ENCODE measurements at places on chromosomes 2 and 18.

DNA sequence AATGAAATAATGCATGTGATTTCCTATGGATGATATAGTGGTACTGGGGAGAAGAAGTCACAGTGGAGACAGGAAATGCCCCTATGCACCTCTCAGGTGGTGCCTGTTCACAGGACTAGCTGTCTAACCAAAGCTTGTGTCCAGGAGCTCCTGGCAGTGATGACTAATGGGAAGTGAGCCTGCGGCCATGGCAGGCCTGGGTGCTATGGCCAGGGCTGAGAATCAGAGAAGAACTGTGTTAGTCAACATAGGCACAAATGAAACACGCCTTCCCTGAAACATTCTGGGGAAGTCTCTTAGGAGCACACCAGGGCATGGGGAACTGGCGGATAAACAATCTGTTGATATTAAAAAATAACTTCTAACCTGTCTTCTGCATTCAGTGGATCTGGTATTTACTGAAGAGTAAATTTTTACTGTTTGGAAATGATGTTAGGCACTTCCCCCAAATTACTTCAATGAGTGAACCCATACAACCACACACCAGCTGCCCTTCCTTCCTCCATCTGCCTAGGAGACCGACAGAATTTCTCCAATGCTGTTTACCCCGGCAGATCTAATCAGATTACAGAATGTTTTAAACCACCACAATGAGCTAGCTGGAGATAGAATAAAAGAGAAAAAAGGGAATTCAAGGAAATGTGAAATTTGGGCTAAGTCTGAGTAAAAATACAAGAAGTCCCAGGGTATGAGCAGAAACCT, 67.4 kb downstream of the MEP1B start:
- no peak for DNase-seq

DNA sequence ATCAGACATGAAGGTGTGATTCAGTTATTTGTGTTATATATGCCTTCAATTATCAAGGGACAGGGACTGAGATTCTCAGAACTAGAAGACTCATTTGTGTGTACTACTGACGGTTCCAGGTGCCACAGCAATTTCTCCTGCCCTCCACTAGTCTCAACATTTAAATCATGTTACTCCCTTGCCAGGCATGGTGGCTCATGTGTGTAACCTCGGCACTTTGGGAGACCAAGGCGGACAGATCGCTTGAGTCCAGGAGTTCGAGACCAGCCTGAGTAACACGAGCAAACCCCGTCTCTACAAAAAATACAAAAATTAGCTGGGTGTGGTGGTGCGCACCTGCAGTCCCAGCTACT, 1.1 kb downstream of the CNDP2 start:
- no peak for DNase-seq

- DNase-seq = no peak
Observed at GRCh38 chr2:133053541-133053940, 383.5 kb upstream of the LYPD1 start.

- no peak for DNase-seq
Observed at GRCh38 chr2:124970030-124970429, 944.9 kb downstream of the CNTNAP5 start.

- DNase-seq = no peak
Observed at GRCh38 chr2:208280933-208281332, 14.9 kb downstream of the PIKFYVE start.

DNA sequence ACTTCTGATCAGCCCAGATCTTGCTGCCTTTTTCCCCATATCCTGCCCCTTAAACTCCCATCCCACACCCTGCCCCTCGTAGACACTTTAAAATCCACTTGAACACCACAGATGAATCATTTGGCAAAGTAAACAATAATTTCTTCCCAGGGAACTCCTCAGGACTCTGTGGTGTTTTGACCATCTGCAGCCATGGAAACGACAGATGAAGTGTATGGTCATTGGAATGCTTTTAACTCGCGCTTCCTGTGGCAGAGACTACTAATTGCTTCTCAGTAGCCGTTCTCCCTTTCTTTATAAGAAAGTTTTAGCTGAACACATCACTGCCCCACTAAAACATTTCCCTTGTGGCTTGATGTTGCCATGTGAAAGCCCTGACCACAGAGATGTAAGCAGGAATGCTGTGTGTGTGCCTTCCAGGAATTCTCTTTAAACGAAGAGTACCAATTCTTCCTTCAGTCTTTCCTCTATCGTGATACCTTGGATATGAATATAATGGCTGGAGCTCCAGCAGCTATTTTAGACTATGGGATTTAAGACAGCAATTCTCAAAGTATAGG, 92.7 kb upstream of the PARD3B start:
- no peak for DNase-seq

DNA sequence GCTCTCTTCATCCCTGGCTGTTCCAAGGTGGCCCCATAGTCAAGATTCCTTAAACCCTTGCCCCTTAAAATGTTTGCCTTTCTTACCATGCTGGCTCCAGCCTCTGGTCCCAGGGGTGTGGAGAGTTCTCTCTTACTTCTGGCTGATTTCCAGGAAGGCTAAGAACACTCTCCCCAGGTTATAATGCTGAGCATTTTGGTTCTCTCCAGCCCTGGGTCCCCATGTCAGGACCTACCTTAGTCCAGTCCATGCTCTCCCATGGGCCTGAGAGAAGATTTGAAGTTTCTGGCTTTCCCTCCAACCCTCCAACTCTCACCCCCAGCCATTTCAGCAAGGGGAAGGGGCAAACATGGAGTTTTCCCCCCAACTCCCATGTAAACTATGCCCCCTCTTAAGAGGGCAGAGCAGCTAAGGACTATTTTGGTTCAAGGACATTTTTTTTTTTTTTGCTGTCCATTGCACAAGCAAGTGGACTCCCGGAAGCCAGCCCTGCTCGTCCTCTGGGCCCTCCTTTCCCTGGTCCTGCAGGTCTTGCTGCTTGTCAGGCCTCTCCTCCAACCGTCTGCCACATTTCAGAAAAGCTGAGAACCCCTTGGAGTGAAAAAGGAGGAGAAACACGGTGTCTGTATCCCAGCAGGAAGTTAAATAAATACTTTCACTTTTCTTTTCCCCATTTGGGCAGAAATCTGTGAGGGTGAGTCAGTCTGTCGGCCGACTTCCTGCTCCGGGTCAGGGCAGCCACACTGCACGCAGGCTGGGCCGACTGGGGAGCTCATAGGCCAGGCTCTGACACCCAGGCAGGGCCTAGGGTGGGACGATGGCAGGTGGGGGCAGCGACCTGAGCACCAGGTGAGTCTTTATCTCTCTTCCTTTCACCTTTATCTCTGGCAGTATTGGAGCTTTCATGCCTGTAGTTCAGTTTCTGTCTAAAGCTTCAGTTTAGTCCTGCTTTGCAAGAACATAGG, at the start of gene SP140L:
TSS of gene SP140L (plus strand) at position 741 of the 965 bp plus-strand sequence. CDS start at position 818, 77 bp downstream.
- DNase-seq = peak; percentile 56

GRCh38 chr2:237670641-237671040, 43.3 kb downstream of the LRRFIP1 start:
- DNase-seq = no peak

DNA sequence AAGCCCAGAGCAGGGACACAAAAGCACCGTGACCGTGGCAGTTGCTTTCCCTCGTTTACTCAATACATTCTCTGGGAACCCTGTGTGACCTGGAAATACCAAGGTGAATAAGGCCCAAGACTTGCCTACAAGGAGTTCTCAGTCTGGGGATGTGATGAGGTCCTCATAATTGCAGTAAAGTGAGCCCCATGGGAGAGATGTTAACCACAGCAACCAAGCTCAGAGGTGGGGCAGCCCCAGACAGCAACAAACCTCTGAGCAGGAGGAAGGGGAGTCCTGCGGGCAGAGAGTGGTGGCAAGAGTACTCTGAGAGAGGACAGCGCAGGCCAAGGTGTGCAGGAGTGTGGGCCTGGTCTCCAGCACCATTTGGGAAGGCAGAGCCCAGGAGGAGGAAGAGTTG, 91.6 kb downstream of the TTC32 start:
- DNase-seq = no peak

DNA sequence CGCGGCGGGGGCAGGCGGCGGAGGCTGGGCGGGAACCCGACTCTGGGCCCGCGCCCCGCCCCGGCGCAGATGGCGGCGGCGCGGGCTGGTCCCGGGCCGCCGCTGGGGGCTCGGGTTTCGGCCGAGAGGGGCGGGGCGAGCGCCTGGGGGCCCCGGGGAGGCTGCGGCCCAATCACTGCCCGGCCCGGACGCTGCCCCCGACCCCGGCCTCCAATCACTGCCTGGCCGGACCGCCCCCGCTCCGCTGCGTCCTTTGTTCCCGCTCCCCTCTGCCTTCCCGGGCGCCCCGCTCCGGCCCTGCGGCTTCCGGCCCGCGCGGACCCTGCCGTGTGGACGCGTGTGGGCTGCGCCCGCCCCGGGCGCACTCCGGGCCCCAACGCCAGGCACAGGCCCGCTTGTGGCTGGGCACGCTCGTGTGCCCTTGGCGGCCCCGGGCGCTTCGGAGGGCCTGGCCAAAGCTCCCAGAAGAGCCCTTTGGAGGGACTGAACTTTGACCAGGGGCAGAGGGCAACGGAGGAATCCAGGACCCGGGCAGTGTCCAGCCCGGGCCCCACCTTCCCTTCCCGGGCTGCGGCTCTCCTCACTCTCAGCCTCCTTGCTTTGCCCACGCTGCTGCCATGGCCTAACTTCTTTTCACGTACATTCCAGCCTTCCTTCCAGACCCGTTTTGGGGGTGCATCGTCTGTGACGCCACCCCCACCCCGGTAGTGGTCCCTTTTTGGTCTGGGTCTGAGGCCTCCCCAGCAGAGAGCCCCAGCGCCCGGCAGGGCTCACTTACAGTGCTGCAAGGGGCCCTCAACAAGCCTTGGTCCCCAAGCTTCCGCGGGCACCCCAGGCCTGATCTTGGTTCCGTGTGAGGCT, 27.1 kb upstream of the PTMA start:
- DNase-seq = no peak

DNA sequence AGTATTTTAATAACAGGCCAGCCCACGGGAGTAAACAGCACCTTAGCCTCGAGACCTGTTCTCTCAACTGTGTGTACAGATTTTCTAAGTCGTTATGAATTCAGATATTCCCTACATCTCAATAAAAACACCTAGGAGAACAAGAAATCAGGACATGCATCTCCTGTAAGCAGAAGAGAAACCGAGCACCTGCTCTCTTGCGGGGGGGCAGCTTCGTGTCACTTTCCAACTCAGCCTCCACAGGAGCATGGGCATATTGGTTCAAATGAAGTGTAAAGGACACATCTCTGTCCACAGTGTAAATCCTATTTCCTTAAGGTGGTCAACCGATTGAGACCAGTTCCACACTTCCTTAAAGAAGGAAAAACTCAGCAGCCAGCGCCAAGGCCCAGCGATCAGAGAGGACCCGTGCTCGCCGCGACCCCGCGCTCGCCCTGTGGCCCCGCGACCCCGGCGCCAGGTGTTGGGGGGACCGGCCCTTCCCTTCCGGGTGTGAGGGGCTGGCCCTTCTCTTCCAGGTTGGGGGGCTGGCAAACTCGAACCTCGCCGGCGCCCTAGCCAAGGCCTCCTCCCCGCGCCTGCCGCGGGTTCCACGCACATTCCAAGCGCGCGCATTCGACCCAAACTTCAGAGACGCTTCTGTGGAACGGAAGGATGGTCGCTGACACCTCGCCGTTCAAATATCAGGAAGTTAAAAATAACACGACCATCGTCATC, 652 bp downstream of the SH3YL1 start:
- DNase-seq = no peak

- no peak for DNase-seq
Observed at GRCh38 chr2:134195341-134195740, 58.5 kb upstream of the MGAT5 start.

- DNase-seq = no peak
Observed at GRCh38 chr2:82237994-82238662, 1933.6 kb upstream of the LRRTM1 start.

DNA sequence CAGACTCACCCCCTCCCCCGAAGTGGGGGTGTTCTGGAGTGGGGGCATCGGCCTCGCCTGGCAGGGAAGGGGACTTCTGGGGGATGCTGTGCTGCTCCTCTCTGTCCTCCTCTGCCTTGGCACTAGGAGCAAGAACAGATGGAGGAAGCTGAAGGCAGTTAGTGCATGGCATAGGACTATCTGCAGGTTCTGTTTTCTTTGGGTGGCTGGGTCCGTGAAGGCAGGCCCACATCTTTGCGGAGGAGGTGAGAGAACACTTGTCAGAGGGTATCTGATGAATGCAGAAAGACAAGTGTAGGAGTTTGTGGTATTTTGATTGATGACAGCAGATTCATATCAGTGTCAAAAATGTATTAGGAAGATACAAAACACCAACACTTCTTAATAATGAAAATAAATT, 411.4 kb downstream of the TSN start:
- DNase-seq = no peak

DNA sequence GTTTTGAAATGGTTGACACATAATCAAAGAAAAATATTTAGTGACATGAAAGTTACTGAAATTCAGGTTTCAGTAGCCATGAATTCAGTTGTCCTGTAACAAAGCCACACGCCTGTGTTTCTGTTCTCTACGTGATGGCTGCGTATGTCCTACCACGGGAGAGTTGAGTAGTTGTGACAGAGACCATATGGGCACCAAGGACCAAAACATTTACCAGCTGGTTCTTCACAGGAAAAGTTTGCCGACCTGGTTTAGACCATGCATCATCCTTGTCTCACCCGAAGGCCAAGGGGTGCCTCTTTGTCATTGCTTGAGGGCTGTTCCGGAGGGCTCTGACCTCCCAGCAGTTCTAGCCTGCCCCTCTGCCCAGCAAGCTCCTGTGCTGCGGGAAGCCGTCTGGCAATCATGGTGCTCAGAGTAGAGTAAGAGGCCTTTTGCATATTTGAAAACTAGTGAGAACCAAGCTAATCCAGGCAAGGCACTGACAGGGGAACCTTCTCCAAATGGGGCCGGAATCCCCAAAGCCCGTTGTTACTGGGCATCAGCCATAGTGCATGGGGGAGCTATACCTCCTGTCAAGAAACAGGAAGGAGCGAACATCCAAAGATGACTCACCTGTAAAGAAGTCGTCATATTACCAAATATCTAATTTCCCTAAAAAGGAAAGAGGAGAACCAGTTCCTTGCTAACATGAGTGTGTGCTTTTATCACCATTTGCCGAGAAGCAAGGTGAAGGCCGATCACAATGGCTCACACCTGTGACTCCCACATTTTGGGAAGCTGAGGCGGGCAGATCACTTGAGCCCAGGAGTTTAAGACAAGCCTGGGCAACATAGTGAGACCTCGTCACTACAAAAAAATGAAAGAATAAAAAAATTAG, 92.6 kb upstream of the RAB12 start:
- DNase-seq = no peak

GRCh38 chr2:144771348-144771747, 251.4 kb upstream of the ZEB2 start:
- no peak for DNase-seq

GRCh38 chr2:143704451-143705106, 575.4 kb downstream of the ARHGAP15 start:
- DNase-seq = no peak

GRCh38 chr18:49141491-49141890, 190.7 kb upstream of the SMAD7 start:
- DNase-seq = no peak

Data from activated gamma-delta T cell (primary cell).